ENCODE measurements at places on chromosomes 13 and 19.

GRCh38 chr13:20579191-20579590 lies 12.2 kb downstream of the IFT88 start:
- DNase-seq: no peak

DNA sequence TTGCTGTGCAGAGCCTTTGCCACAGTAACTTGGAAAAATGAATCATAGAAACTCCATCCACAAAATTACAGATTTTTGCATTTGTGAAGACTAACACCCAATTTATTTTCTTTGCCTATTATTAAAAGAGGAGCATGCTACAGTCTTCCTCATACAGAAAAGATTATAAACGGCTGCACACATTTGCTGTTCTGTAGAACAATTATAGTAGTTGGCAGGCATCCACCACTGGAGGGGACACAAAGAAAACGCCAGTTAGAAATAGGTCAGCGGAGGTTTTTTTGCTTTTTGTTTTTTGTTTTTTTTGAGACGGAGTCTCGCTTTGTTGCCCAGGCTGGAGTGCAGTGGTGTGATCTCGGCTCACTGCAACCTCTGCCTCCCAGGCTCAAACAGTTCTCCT lies 51.6 kb downstream of the SACS start:
- DNase-seq: no peak

DNA sequence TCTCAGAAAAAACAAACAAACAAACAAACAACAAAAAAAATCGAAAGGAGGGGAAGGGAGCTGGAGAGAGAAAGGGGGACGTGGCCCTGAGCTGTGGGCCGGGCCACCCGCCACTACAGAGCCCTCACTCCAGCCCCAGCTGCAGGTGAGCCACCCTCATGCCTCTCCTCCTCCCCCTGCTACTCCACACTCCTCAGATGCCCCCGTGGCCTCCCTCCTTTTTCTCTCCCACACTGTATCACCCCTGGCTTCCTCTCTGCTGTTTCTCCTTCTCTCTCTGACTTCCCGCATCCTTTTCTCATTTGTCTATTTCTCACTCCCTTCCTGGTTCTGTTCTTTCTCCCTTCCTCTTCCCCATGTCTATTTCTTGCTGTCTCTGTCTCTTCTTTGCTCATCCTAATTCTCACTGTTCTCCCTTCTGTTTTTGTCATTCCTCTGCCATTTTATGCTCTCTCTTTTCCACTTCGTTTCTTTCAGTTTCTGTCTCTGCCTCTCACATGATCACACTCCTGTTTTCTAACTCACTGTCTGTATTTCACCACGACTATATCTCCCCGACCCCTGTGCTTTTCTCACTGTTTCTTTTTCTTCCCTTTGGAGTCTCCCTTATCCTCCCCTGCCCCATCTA lies 2.7 kb downstream of the KLK2 start:
- no peak for DNase-seq

DNA sequence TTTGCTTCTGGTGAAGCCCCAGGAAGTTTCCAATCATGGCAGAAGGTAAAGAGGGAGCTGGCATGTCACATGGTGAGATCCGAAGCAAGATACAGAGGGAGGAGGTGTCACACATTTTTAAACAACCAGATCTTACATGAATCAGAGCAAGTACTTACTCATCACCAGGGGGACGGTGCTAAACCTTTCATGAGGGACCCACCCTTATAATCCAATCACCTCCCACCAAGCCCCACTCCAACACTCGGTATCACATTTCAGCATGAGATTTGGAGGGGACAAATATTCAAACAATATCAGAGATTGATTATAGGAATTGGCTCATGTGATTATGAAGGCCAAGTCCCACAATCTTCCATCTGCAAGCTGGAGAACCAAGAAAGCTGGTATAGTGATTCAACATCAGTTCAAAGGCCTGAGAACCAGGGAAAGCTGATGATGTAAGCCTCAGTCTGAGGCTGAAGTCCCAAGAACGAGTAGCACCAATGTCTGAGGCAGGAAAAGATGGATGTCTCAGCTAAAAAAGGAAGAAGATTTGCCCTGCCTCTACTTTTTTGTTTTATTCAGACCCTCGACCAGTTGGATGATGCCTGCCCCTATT lies 58.6 kb upstream of the WDFY2 start:
- no peak for DNase-seq

GRCh38 chr13:110238818-110239195 lies 68.2 kb downstream of the COL4A1 start:
- no peak for DNase-seq

GRCh38 chr13:94154367-94154766 lies 325.1 kb downstream of the DCT start:
- no peak for DNase-seq

DNA sequence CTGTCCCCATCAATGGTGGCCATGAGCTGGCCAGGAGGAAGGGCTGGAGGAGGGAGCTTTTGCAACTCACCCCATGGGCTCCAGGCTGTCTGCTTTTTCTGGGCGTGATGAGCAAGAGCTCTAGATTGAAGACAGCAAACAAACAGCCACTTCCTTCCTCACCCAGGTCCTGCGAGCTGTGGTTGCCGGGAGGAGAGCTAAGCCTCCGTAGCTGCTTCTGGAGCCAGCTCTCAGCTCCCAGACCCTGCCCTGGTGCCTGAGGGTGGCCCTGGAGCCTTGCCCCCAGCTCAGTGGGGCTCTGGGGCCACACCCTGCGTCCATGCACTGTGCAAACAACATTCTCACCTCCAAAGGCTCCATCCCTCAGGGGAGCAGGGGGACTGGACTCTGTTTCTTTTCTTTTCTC lies 6.2 kb downstream of the MYO1F start:
- DNase-seq: peak; percentile 83

DNA sequence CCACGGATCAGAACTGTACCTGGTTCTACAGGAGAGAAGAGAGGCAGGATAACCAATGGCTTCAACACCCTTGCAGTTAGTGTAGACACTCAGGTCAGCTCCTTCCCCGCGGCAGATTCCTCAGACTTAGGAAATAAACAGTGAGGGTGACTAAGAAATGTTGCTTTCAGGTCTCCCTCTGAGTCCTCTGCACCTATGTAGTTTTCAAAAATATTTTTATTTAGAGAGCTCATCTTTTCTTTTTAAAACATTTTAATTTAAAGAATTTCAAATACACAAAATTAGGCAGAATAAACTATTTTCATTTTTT lies 195.2 kb downstream of the KLF12 start:
- no peak for DNase-seq

DNA sequence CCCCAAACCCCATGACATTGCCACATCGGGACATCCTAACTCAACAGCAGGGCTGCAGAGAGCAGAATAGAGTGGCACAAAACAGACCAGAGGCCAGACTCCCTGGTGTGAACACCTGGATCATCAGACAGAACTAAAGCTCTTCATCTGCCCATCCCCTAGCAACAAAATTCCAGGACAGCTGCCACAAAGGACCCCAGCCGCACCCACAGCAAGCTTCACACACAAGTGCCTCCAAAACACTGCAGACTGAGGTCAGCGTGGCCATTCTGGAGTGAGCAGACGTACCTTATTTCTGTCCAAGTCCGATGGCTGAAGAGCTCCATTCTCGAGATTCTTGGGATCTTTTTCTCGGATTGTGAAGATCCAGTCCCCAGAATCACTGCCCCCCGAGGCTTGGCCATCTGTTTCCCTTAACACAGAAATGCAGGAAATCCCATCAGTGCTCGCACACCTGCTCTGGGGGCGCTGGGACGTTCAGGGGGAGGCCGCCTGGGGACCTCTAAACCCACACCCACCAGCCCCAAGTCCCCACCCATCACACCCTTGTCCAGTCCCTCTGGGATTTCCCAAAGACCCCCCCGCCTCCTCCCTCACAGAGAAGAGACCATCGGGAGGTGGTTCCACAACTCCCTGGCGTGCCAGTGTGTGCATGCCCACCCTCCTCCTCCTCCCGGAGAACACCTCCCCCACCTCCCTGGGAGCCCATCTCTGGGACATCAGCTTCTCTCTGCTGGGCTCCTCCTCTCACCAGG lies 115.2 kb downstream of the STK24 start:
- DNase-seq: no peak

DNA sequence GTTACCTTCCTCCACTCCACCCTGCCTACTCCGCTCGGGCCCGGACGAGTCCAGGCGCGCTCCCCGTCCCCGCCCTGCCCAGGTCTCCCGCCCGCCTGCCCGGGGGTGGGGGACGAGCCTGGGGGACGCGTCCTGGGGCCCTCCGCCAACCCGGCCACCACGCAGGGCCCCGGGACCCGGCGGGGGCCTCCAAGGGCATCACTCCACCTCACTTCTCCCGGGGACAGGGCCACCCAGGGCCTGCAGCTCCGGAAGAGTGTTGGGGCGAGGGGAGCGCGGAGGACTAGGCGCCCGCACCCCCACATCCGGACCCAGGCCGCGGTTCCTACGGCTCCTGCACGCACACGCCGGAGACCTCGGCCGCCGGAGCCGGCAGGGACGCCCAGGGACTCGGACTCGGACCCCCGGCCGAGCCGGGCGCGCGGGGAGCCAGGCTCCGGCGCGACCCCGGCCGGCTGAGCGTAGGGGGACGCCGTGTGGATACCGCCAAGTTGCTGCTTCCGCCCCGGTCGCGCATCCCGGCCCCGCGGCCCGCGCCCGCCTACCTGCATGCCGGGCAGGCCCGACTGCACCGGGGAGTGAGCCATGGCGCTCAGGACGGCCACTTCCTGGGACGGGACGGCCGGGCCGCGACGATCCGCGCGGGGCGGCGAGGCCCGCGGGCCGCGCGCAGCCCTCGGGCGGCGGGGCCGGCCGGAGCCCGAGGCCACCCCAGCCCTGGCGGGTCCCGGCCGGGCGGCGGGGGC lies 534 bp downstream of the STK24 start:
- no peak for DNase-seq

DNA sequence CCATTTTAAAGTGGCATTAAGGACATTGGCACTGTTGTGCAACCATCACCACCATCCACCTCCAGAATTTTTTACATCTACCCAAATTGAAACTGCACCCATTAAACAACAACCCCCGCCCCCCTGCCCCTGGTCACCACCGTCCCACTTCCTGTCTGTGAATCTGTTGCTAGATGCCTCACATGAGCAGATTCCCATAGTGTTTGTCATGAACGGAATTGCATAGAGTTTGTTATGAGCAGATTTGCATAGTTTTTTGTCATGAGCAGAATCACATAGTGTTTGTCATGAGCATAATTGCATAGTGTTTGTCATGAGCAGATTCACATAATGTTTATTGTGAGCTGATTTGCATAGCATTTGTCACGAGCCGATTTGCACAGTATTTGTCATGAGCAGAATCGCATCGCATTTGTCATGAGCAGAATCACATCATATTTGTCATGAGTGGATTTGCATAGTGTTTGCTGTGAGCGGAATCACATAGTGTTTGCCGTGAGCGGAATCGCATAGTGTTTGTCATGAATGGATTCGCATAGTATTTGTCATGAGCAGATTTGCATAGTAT lies 54.0 kb upstream of the GTF3A start:
- no peak for DNase-seq

- no peak for DNase-seq
These were observed 563.5 kb upstream of the SLITRK1 start for GRCh38 chr13:84445776-84446175.

GRCh38 chr19:31761281-31761913 lies 412.2 kb upstream of the TSHZ3 start:
- DNase-seq: no peak

- peak; percentile 97 for DNase-seq
These were observed at the start of gene ZNF433 for GRCh38 chr19:12035220-12036172. Gene ZNF433 (minus strand): TSS chr19:12035679. CDS start chr19:12035539, 140 bp downstream.

- DNase-seq: peak; percentile 58
These were observed 87.6 kb downstream of the IRS2 start for GRCh38 chr13:109698779-109699178.

- no peak for DNase-seq
These were observed 490.5 kb downstream of the MYO16 start for GRCh38 chr13:109119896-109120295.

DNA sequence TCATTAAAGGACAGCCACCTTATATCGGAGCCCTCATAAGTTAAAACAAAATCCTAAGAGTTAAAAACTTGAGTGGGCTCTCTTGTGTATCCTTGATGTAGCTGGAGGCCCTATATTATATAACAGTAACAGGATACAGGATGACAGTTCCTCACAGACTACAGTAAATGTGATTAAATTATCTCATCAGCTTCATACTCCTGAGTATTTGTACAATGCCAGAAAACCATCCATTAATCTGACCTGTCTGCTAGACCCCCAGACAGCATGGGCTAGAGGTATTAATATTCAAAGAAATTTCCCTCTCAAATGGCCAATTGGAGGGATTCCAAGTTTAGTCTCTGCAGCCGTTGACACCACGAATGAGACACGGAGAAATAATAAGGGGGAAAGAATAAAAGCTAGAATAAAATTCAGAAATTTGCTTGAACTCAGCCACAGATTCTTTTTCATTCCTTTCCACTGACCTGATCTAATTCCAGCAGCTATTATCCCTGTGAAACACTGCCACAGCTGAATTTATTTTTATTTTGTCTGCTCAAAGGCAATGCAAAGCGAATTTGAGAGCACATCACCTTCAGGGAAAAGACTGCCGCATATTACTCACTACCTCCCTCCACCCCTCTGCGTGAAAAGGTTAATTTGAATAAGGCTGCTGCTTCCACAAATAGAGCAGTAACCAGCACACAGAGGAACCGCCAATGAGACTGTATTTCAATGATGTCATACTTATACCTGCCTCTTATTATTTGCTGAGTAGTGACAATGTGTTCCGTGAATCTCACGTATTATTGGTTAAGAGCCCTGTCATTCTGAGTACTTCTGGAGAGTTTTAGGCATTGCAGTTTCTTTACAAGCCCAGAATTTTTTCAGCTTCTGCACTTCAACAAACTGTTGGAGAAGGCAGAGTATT lies 155.9 kb upstream of the KLF12 start:
- DNase-seq: no peak

GRCh38 chr13:109939180-109939579 lies 152.8 kb upstream of the IRS2 start:
- DNase-seq: no peak
